ENCODE measurements at places on chromosomes 1 and 21.

DNA sequence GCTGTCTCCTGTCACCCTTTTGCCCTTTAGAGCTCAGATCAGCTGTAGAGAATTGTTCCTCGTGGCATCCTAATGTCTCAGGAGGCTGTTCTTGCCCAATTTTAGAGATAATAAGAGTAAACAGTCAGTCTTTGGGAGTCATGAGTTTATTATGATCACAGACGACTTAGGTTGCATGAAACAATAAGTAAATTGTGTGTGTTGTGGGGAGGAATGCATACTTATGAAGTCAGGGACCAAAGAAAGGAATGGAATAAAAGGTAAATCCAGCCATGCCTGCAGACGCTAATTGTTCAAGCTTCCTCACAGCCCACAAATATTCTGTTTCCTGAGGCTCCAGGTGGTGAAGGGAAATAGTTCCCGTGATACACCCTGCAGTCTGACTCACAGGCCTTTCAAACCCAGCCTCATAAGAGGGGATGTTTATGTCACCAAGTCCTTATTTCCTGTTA is 897 bp downstream of the EPHX4 start:
- DNase-seq, result no peak

- DNase-seq, result no peak
Observed at GRCh38 chr1:34113362-34113761, 51.7 kb downstream of the CSMD2 start.

- no peak for DNase-seq
Observed at GRCh38 chr1:171744986-171745385, 3.1 kb upstream of the VAMP4 start.

DNA sequence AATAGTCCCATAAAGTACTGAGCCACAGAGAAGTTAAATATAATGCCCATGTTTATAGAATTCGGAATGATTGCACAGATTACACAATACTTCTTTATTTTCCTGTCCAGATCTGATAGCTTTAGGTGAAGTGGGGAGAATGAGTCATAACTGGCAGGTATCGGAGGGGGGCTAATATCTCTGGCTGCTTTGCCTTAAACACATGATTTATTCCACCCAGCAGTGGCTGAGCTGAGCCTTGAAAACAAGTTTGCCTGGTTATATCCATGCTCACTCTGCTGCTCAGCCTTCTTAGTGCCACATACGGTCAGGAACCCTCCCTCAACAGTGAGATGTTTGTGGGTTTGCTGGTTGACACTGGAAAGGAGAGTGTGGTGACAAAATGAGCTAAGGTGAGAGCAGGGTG is 119.7 kb upstream of the ZNF648 start:
- no peak for DNase-seq

- DNase-seq, result no peak
Observed at GRCh38 chr21:41641510-41641815, 125.4 kb downstream of the RIPK4 start.

DNA sequence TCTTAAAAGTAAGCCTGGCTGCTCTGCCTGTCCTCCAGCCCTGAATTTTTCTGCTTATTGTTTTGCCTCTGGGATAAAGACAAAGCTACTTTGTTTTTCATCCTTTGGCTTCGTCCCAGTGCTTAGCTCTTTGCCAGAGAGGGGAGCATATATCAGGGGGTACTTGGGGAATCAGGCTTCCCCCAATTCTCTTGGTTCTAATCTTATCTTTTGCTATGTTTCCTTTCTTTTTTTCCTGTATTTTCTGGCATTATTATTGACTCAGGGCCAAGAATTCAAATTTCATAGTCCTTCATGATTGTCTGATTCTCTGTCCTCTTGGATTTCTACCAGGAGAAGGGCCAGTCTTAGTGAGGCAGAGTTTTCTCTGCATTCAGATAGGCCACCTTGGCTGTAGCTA is 51.2 kb downstream of the GIPC2 start:
- no peak for DNase-seq

DNA sequence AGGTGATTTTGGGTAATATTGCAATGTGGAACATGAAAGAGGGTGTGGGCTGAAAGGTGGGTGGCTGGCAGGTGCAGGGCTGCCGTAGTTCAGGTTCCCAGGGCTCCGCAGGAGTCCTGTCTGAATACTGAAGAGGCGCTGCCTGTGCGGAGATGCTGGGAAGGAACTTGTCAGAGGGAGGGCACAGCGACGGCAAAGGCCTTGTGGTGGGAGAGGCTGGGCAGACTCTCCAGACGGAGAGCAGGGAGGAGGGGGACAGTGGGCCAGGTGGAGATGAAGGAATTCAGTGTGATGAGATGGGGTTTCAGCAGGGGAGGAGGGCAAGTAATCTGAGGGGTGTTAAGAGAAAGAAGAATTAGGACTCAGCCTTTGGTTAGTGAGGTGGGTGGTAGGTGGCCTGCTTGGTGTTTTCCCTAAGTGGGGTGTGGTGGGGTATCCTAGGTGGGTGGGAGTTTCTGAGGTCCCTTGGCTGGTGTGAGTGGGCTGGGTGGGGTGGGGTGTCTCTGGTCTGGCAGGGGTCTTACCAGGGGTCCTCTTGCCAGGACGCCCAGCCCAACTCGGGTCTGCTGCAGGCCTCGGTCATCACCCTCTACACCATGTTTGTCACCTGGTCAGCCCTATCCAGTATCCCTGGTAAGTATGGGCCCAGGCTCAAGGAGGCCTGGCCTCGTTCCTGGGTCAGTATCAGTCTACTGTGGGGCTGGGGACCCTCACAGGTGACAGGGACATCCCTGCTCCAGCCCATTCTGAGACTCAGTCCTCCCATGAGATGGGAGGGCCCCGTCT is 15.6 kb downstream of the SERINC2 start:
- no peak for DNase-seq

DNA sequence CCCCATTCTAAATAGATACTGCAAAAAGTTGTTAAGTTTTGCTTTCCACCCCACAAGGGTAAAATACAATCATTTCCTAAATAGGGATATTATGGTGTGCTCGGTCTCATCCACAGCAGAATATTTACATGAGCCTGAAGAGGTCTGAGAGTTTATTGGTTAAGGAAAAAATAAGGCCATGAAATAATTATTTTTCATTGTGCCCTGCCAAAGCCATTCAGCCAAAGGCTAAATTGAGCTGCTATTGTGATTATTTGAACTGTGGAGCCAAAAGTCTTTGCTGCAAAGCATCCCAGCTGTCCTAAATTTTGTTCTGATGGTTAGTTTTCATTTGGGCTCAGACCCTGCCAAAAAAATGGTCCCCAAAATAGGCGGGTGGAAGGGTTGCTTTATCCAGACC is 298.7 kb upstream of the ESRRG start:
- no peak for DNase-seq

- no peak for DNase-seq
Observed at GRCh38 chr1:61534847-61535246, 190.1 kb downstream of the TM2D1 start.

- no peak for DNase-seq
Observed at GRCh38 chr1:41038110-41038509, 16.6 kb upstream of the SLFNL1 start.

DNA sequence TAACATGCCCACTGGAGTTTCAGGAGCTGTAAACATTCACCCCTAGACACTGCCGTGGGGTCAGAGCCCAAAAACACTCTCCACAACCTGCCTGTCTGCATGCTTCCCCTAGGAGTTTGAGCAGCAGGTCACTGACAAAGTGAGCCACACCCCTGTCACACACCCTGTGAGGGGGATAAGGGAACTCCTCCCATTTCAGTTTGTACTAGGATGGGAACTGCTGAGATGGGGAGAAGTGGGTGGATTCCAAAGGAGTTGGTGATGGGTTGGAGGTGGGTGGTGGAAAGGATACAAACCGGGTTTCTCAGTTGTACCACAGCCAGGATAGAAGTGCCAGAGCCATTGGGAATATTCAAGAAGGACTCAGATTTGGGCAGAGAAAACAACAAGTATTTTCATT is 140.2 kb downstream of the MIS18A start:
- DNase-seq, result no peak

GRCh38 chr1:143720087-143721023 is 251.4 kb downstream of the FAM72C start:
- DNase-seq, result no peak

DNA sequence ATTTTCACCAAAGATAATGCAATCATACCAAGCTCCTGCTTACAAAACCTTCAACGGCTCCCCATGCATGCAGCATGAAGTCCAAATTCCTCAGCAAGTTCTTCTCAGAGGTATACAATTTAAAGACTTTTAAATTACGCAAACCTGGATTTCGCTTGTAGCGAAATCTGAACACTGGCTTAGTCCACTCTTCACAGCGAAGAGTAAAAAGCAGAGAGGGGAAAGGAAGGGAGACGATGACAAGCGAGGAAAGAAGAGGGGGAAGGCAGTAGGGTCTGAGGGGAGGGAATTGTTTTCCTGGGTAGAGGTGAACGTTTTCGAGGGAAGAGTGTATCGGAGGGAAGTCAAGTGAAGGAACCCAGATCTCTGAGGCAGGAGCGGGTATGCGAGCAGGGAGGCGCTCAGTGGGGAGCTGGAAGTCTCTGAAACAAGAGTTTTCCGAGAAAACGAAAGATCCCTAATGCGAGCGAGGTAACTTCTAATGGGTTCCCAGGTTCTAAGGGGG is 790 bp downstream of the TESK2 start:
- DNase-seq, result no peak

All from fibroblast of skin of left biceps (primary cell).